ENCODE measurements at places on chromosomes 13 and 19. TPM values are rescaled to one million over a fixed set of nuclear protein-coding genes. Genes with fewer than 3 reads are reported as not detected.
A peak's percentile ranks its signal among the peaks of the same experiment; 100 is the strongest.

- H3K36me3 ChIP-seq, result no peaks in the 10 kb centered on the region
- H3K4me3 ChIP-seq, result peak overlapping the region; percentile 88
- peak; percentile 76 for DNase-seq
These were observed 24.6 kb upstream of the ZNF846 start for GRCh38 chr19:9793071-9793591.

GRCh38 chr19:41926028-41926762 is 2.1 kb downstream of the ERFL start:
- H3K27me3 ChIP-seq, result peaks cover 83% of the 10 kb centered on the region
- H3K36me3 ChIP-seq, result no peaks in the 10 kb centered on the region
- no peaks in the 10 kb centered on the region for H3K4me1 ChIP-seq
- H3K4me3 ChIP-seq, result no peak overlapping the region
- no peak for DNase-seq

DNA sequence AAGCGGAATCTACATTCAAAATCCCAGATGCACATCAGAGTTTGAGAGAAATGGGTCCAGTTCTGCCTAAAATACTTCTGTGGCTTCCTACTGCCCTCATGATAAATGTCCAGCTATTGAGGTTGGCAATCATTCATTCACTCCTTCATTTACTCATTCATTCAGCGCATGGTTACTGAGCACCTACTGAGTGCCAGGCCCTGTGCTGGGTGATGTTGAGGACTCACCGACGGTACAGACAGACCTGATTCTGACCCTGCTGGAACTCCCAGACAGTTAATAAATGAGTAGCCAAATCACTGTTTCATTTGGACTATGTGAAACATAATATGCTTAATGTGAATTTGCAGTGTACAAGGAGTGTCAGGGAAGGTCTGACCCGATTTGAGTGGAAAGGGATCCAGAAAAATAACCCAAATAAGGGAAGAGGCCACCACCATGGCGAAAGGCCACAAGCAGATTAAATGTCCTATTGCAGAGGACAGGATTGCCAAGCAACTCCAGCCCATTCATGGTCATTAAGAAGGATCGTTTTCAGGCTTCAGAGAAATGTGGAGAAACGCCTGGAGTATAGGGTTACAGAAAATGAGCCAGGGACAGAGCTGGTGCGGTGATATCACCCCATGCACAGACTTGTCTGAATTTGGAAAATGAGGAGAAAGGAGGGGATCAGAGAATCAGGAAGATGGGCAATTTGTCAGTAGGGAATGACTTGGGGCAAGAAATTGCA is 20.5 kb downstream of the DYRK1B start:
- H3K27ac ChIP-seq, result no peak overlapping the region
- DNase-seq, result no peak
- H3K4me1 ChIP-seq, result no peaks in the 10 kb centered on the region

DNA sequence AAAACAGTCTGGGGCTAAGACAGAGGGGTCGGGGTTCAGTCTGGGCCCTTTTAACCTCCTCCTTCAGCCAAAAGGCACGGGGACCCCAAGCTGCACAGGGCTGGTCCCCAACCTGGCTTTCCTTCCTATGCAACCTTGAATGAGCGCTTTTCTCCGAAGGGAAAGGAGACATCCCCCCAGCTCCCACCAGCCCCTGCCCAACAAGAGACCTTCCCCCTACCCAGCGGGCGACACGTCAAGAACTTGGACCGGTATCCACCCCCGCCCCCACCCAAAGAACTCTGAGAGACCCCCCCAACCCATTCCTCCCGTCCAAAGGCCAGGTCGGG is 35.0 kb upstream of the NANOS3 start:
- H3K27ac ChIP-seq, result peak overlapping the region; percentile 100
- no peaks in the 10 kb centered on the region for H3K27me3 ChIP-seq
- H3K4me3 ChIP-seq, result peak overlapping the region; percentile 98
- peaks cover 33% of the 10 kb centered on the region for H3K4me1 ChIP-seq

GRCh38 chr13:108993346-108993745 is 363.9 kb downstream of the MYO16 start:
- no peaks in the 10 kb centered on the region for H3K36me3 ChIP-seq
- H3K4me3 ChIP-seq, result no peak overlapping the region
- H3K27me3 ChIP-seq, result no peaks in the 10 kb centered on the region
- peak; percentile 54 for DNase-seq

DNA sequence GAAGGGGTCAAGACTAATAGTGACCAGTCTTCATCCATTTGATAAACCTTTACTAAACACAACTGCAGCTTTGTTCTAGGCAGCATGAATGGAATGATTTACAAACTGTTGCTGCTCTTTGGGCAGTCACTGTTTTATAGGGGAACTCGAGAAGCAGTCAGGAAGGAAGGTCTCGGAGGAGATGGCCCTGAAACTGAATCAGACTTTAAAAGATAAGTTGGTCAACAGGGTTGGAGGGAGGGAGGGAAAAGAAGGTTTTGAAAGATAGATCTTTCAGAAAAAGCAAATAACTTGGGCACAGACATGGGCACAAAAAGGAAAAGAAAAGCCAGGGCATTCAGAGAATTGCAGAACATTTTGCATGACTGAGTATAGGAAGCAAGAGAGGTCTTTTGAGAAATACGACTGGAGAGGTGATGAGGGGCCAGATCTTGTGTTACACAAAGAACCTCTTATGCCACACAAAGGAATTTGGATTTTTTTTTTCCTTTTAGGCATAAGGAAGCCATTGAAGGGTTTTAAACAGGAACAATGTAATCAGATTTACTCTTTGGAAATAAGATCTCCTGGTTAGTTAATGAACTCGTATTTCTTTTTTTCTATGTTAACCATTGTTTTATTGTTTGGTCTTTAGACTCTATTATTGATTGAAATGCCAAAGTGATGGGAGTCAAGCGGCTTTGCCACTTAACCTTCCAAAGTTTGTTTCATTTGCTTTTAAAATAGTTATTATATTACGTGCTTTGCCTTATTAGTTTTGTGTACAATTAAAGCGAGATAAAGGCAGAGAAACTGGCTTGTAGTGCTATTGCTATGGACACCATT is 37.5 kb upstream of the SACS start:
- peaks cover 27% of the 10 kb centered on the region for H3K4me1 ChIP-seq
- H3K27me3 ChIP-seq, result no peaks in the 10 kb centered on the region
- no peak overlapping the region for H3K4me3 ChIP-seq
- DNase-seq, result no peak

- H3K27ac ChIP-seq, result peak overlapping the region; percentile 83
- peaks cover 24% of the 10 kb centered on the region for H3K4me1 ChIP-seq
- H3K36me3 ChIP-seq, result peaks cover 6% of the 10 kb centered on the region
These were observed 46.0 kb downstream of the SAE1 start for GRCh38 chr19:47176627-47177090.

GRCh38 chr13:105894697-105895096 is 640.8 kb downstream of the EFNB2 start:
- no peak for DNase-seq
- no peak overlapping the region for H3K27ac ChIP-seq
- H3K36me3 ChIP-seq, result no peaks in the 10 kb centered on the region

DNA sequence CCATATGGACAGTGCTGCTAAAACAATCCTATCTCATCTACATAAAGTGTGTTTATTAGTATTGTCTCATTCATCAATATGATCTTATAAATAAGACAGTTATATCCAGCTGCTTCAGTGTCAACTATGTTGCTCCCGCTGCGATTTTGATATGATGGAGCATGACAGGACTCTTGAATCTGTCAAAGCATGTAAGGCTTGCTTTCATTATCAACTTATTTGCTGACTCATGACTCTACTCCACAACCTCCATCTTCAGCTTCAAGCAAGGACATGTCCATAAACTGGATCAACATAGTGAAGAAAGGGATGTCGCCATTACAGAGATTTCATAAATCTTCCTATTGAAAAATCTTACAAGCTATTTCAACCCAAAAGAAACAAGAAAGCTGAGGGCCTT is 2812.6 kb downstream of the PCDH9 start:
- no peaks in the 10 kb centered on the region for H3K27me3 ChIP-seq
- H3K4me1 ChIP-seq, result no peaks in the 10 kb centered on the region
- H3K36me3 ChIP-seq, result no peaks in the 10 kb centered on the region
- DNase-seq, result no peak
- no peak overlapping the region for H3K27ac ChIP-seq

DNA sequence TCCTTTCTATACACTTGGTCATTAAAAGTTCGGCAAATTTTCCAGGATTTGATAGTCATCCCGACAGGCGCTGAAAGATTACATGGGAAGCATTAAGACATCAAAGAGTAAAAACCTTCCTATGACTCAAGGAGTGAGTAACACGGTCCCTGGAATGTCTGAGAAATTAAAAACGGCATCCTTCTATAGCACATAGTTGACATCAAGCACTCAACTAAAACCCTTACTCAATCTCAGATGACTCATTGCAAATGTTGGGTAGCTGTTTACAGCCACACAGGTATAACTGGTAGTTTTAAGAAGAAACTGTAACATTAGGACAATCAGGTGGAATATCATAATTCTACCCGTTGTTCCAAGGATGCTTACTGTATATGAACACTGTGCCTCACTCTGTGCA is 6.4 kb upstream of the LGALS13 start:
- H3K27ac ChIP-seq, result no peak overlapping the region
- no peaks in the 10 kb centered on the region for H3K4me1 ChIP-seq
- H3K27me3 ChIP-seq, result no peaks in the 10 kb centered on the region
- H3K4me3 ChIP-seq, result no peak overlapping the region
- DNase-seq, result no peak
- H3K36me3 ChIP-seq, result no peaks in the 10 kb centered on the region

DNA sequence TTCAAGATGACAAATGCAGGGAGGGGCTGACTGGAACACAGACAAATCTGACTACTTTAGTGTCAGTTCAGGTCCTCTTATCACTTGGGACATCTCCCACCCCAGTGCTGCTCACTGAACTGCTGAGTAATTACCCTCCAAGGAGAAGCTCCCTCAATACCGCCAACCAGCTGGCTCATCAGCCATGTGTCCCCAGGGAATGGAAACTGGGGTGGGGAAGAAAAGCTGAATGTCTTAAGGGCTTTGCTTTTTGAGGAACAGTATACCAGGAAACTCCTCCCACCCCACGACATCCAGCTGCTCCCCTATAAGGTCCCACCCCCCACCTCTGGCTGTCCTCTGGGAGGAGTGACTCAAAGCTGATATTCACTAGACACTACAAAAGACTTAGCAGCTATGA is 2.0 kb downstream of the ZNF823 start:
- H3K4me1 ChIP-seq, result peaks cover 21% of the 10 kb centered on the region
- peak overlapping the region; percentile 35 for H3K27ac ChIP-seq
- peak; percentile 81 for DNase-seq
- no peaks in the 10 kb centered on the region for H3K27me3 ChIP-seq

- no peaks in the 10 kb centered on the region for H3K36me3 ChIP-seq
- DNase-seq, result no peak
- H3K4me1 ChIP-seq, result no peaks in the 10 kb centered on the region
- no peak overlapping the region for H3K27ac ChIP-seq
These were observed 454.8 kb downstream of the DACH1 start for GRCh38 chr13:71412231-71412630.

GRCh38 chr19:18840288-18841267 is 8.8 kb downstream of the UPF1 start:
- peaks cover 16% of the 10 kb centered on the region for H3K4me1 ChIP-seq
- H3K27me3 ChIP-seq, result no peaks in the 10 kb centered on the region
- DNase-seq, result no peak

- no peak overlapping the region for H3K4me3 ChIP-seq
- no peaks in the 10 kb centered on the region for H3K36me3 ChIP-seq
- no peaks in the 10 kb centered on the region for H3K27me3 ChIP-seq
- peaks cover 31% of the 10 kb centered on the region for H3K4me1 ChIP-seq
- H3K27ac ChIP-seq, result no peak overlapping the region
These were observed 6.9 kb upstream of the HTR2A start for GRCh38 chr13:46903748-46904147.

DNA sequence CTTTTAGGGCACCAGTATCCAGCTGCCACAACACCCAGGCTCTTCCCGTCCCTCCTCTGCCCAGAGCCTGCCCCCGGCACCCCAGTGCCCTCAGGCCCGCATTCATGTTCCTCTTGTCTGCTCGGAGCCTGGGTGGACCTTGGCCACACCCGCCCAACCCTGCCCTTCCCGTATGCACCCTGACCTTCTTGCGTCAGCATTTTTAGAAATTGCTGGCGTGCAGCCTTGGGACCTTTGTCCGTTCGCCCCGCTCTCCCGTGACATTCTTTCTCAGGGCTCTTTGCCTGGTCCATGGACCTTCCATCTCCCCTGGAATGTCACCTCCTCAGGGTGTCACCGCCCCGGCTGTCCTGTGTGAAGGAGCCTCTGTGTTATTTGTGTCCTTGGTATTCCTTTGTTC is 7.6 kb downstream of the NUCB1 start:
- no peak for DNase-seq
- no peaks in the 10 kb centered on the region for H3K4me1 ChIP-seq
- no peak overlapping the region for H3K27ac ChIP-seq
- no peak overlapping the region for H3K4me3 ChIP-seq

GRCh38 chr19:3465552-3465951 is 14.8 kb downstream of the SMIM24 start:
- H3K27ac ChIP-seq, result no peak overlapping the region
- no peaks in the 10 kb centered on the region for H3K4me1 ChIP-seq
- peaks cover 9% of the 10 kb centered on the region for H3K36me3 ChIP-seq
- no peaks in the 10 kb centered on the region for H3K27me3 ChIP-seq

- H3K4me3 ChIP-seq, result peak overlapping the region; percentile 19
- no peaks in the 10 kb centered on the region for H3K27me3 ChIP-seq
- DNase-seq, result peak; percentile 78
- H3K27ac ChIP-seq, result peak overlapping the region; percentile 11
These were observed 60.8 kb downstream of the ALOX5AP start for GRCh38 chr13:30796132-30796572.

DNA sequence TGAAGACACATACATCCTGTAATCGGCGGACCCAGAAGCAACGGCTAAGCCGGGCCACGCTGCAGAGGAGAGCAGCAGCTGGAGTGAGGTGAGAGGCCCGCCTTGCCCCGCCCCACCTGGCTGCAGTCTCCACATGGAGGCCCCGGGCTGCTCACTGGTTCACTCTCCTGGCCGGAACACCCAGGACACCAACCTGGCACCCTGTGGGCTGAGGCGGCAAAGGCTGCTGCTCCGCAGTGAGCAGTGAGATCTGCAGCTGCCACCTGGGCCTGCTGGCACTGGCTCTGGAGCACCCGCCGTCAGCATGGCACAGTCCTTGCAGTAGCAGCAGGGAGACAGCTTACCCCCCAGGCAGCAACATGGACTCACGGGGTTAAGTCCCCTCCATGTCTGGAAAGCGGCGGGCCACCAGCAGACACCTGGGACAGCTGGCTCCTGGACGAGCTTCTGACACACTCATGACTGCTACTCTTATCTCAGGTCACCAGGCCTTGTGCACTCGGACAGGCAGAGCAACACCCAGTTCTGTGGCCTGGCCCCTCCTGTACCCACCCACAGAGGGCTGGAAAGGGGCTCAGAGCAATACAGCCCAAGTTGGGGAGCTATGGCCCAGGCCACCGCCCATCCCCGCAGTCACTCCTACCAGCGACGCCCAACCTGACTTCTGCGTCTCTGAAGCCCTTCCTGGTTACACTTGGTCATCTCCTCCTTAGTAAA is 13.2 kb upstream of the KPTN start:
- peaks cover 10% of the 10 kb centered on the region for H3K4me1 ChIP-seq
- no peak overlapping the region for H3K27ac ChIP-seq
- peaks cover 5% of the 10 kb centered on the region for H3K36me3 ChIP-seq
- no peak overlapping the region for H3K4me3 ChIP-seq

ZNF30 gene
- 2.2 TPM for total RNA-seq

GFY gene
- not detected for total RNA-seq

ZNF790 gene
- 6.3 TPM for total RNA-seq

ARL11 gene
- total RNA-seq, result not detected

IGFL2 gene
- not detected for total RNA-seq

SPACA4 gene
- total RNA-seq, result not detected

TJP3 gene
- not detected for total RNA-seq

IRGC gene
- not detected for total RNA-seq

TNFSF9 gene
- 1.1 TPM for total RNA-seq

PSG7 gene
- not detected for total RNA-seq

DCAF15 gene
- total RNA-seq, result 11.5 TPM

ZNF44 gene
- 5.5 TPM for total RNA-seq

CD177 gene
- 1.1 TPM for total RNA-seq
